ENCODE measurements at places on chromosomes 1 and 21.

DNA sequence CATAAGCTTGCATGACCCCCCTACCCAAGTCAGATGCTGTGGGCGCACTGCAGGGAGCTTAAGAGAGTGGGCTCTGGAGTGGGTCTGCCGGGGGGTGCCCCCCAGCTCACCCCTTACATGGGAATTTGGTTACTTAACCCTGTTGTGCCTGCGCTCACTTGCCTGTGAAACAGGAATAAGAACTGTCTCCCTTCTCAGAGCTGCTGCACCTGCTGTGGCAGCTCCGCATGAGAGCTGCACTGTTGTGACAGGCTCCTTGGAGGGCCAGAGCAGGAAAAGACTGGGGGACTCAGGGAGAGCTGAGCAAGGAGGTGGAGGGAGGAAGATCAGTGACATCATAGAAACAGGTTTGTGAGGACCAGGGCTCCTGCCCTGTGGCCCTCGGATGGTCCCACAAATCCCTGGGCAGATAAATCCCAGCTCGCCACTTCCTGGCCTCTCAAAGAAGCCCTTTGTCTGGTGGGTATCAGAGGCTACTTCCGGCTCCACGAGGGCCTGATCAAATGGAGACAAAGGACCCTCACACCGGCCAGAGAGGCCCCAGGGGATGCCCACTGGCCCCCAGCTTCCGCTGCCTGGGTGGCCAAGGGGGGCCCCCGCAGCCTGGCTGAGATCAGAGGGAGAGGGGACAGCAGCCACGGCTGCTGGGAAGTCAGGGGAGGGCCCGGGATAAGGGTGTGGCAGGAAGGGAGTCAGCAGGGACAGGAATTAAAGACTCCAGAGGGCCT, 28.9 kb upstream of the LAPTM5 start:
- DNase-seq: no peak

DNA sequence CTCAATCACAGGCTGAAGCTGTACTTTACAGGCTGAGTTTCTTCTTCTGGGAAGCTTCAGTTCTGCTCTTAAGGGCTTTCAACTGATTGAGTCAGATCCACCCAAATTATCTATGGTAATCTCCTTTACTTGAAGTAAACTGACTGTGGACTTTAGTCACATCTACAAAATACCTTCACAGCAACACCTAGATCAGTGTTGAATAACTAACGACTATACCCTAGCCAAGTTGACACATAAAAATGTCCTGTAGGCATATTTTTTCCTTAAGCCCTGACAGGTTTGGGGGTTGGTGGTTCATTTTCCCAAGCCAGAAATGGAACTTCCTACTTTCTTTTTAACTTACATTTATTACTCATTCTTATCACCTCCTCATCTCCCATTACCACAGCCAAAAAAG, 42.9 kb upstream of the PRKACB start:
- DNase-seq: no peak

- no peak for DNase-seq
Observed at GRCh38 chr1:207026104-207026534, 6.4 kb downstream of the C1orf116 start.

GRCh38 chr1:47997289-47998200, at the start of gene TRABD2B:
TSS of gene TRABD2B (minus strand) at chr1:47997385.
- DNase-seq: peak; percentile 81

DNA sequence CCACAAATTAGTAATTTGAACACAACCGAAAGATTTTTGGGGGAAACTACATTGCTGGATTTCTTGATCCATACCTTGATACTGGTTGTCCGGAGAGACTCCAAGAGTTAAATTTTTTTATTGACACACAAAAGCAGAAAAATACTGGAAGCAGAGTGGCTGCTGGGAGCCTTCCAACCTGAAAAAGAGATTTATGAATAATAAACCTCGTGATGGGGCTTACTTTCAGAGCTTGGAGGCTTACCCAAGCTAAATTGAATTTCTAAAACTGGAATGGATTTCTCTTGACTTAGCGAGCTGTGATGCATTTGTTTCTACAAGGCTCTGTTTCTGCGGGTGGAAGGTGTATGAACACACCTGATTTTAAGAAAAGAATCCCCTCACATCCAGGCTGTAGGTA, 35.7 kb downstream of the PCP4 start:
- no peak for DNase-seq

- peak; percentile 90 for DNase-seq
Observed at GRCh38 chr1:155241069-155241679, 14.1 kb downstream of the ENTREP3 start.

Data from cerebellum (tissue), 4 donors.